T-helper 2 cell (primary cell): ENCODE measurements at places on chromosomes 3 and 15.

GRCh38 chr3:10334459-10334858 is 13.5 kb upstream of the SEC13 start:
- no peak for DNase-seq

GRCh38 chr15:65258375-65259262 is 28.1 kb downstream of the PARP16 start:
- DNase-seq, result no peak

DNA sequence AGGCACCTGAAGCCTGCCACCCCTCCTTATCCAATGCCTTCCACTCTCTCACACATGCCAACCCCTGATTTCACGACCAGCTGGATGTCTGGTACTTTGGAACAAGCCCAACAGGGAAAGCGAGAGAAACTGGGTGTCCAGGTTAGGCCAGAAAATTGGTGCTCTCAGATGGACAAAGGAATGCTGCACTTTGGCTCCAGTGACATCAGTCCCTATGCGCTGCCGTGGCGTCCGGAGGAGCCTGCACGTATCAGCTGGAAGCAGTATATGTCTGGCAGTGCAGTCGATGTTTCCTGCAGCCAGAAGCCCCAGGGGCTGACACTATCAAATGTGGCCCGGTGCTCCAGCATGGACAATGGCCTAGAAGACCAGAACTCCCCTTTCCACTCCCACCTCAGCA is 45.2 kb downstream of the CDAN1 start:
- DNase-seq, result no peak

DNA sequence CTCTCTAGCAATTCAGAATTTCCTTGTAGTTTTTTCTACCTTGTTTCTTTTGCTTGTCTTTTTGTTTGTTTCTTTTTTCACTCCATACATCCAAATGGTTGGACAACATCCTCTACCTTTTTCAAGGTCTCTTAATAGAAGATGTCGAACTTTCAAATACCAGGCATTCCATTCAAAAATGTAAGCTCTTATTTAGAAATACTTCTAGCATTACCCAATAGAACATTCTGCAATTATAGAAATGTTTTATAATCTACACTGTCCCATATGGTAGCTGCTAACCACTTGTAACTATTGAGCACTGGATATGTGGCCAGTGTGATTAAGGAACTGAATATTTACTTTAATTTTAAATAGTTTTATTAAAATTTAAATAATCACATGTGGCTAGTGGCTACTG is 196.2 kb upstream of the MRPL3 start:
- no peak for DNase-seq

GRCh38 chr3:59644479-59645402 is 594.9 kb upstream of the CFAP20DC start:
- DNase-seq, result no peak

- DNase-seq, result no peak
Observed at GRCh38 chr15:38876621-38877020, 312.0 kb upstream of the RASGRP1 start.

DNA sequence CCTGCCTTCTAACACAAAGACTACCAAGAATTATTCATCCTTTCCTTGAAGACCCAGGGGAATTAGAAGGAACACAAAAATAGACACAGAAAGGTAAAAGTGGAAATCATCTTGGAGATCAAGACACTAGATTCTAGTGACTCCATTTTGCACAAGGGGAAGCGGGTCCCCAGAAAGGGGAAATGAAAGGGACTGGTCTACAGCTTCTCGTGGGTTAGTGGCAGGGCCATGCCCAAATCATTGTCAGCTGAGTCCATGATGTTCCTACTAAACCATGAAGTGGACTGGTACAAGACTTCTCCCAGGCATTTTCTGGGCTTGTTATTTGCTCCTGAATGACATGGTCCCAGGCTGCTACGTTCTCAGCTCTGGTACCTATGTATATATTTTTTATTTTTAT is 230.7 kb upstream of the TPRG1 start:
- no peak for DNase-seq

- DNase-seq, result no peak
Observed at GRCh38 chr3:140086642-140087041, 151.7 kb downstream of the CLSTN2 start.

DNA sequence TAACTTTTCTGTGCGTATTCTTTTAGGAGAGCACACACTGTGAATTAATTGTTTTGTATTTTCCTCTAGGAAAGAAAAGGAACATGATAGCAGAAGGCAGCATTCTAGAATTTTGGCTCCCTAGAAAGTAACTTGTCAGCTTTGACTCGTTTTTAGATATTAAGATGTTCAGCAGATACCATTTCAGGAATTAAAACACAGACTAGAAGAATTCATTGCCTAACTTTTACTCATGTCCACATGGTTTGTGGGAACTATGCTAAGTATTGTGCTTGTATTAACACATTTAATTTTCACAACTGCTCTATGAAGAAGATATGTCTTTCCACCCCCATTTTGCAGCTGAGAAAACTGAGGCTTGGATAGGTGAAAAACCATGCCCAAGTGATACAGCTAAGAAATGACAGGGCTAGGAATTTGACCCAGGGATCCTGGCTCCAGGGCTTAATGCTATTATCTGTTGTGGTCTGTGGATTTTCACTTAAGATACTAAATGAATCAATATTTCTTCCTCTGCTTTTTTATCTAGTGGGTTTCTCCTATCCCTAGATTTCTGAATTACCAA is 128.8 kb downstream of the MITF start:
- no peak for DNase-seq

GRCh38 chr3:161474139-161474538 is 22.5 kb upstream of the OTOL1 start:
- DNase-seq, result no peak

GRCh38 chr15:39728845-39729244 is 53.8 kb downstream of the FSIP1 start:
- DNase-seq, result no peak

GRCh38 chr15:59396211-59396610 is 23.5 kb upstream of the MYO1E start:
- DNase-seq, result no peak

GRCh38 chr3:93973131-93974126 is at the start of gene PROS1:
PROS1 (minus strand) TSS chr3:93973896; CDS start chr3:93973749, 147 bp downstream.
- DNase-seq, result peak; percentile 20

GRCh38 chr3:127123533-127123932 is 69.4 kb upstream of the PRR23E start:
- DNase-seq, result no peak

GRCh38 chr3:144590854-144591253 is 619.2 kb downstream of the DIPK2A start:
- DNase-seq, result no peak

GRCh38 chr15:34233614-34234013 is 8.8 kb downstream of the EMC4 start:
- DNase-seq, result no peak

DNA sequence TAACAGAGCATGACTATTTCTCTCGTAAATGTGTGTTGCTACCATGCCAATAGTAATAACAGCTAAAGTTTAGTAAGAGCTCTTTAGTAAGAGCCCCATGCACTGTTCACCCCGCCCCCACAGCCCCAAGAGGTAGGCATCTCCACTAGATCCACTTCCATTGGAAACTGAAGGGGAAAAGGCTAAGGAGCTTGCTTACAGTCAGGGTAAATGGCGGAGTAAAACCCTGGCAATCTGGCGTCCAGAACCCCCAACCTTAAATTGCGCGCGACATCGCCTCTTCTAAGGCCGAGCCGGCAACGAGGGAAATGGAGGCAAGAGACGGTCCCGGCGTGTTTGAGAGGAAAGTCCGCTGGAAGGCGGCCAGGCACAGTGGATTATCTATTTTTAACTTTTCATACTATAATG is 654 bp upstream of the C3orf38 start:
- no peak for DNase-seq

DNA sequence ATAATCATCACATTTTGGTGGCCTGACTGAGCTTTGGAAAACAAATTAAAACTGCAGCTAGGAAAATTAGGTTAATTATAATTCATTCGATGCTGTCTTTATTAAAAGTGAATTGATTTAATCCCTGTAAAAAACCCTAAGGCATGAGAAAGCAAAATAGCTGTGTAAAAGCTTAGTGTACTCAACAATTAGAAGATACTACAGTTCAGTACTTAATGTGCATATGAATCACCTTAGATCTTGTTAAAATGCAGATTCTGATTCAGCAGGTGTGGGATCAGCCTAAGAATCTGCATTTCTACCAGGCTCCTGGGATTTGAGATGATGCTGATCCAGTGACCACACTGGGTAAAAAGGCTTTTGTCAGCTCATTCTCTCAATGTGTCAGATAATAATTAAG is 559.9 kb upstream of the GOLIM4 start:
- DNase-seq, result no peak

DNA sequence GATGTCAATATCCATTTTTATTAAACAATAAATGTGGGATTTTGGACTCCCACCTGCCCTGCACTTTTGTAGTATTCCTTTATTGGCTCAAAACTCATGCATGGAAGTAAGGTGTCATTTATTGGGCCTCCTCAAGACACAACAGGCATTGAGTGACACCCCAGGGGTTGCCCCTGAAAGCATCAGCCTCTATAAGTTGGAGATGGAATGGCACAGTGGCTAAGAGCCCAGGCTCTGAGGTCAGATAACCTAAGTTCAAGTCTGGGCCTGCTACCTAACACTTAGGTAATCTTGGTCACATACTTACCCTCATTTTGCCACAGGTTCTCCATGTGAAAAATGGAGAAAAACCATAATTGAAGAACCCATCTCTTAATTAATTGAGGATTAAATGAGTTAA is 4.6 kb downstream of the CAPN3 start:
- no peak for DNase-seq

DNA sequence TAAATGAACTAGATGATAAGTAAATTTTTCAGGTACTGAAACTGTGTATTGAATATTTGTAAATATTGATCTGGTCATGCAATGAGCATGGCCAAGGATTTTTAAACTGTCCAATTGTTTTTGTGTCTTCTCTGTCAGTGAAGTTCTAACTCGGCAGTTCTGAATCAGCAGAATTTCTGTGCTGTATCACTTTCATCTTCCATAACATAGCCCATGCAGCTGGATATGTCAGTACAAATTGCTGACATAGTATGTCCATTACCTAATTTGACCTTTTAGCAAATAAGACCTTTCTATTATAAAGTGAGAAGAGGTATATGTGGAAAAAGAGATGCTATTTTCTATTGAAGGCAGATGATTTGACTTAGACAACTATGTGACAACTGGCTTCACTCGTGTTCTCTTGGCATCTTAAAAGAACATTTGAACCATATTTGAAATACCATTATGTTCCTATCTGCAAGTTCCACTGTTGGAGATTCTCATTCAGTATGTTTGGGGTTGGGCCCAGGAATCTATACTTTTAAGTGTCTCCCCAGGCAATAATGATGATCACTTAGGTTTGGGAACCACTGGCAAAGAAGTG is 90.4 kb downstream of the CMSS1 start:
- no peak for DNase-seq

- DNase-seq, result peak; percentile 52
Observed at GRCh38 chr3:128794067-128794768, 68.2 kb downstream of the RAB7A start.

GRCh38 chr3:181554233-181554765 is 157.4 kb upstream of the SOX2 start:
- DNase-seq, result no peak

- no peak for DNase-seq
Observed at GRCh38 chr3:153679714-153680113, 441.5 kb upstream of the ARHGEF26 start.

DNA sequence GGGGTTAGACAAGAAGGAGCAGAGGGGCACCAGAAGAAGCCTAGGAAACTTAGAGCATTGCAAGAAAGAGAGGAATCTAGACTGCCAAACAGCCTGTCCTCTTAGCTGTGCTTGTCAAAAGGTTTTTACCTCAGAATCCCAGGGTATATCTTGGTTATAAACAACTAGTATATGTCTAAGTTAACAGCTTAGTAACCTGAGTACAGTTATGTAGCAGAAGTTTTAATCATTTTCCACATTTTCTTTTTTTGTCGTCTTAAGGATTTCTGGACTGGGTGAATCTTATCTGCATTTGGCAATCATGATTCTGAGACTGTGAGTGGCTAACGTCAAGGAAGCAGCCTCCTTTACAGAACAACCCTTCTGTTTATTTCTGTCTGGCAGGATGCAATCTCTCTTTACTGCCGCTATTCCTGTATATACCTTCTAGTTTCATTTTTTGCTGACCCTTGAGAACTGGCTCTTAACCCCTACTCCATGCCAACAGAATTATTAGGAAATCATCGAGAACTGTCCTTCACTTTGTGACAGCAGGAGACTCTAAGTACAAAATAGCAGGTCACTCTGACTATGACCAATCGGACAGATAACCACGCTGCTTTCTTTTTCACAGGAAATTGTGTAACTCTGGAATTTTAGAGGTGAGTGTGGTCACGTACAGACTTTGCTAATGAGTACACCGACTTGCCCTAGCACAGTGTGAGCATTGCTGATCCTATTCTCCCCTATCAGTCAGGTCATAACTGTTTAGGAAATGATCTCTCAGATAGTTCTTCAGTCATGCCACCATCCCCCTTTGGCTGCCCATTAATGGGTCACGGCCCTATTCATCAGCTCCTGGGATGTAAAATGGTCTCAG is 3.3 kb upstream of the CP start:
- DNase-seq, result no peak
